ENCODE measurements at places on chromosomes 7 and 10.

DNA sequence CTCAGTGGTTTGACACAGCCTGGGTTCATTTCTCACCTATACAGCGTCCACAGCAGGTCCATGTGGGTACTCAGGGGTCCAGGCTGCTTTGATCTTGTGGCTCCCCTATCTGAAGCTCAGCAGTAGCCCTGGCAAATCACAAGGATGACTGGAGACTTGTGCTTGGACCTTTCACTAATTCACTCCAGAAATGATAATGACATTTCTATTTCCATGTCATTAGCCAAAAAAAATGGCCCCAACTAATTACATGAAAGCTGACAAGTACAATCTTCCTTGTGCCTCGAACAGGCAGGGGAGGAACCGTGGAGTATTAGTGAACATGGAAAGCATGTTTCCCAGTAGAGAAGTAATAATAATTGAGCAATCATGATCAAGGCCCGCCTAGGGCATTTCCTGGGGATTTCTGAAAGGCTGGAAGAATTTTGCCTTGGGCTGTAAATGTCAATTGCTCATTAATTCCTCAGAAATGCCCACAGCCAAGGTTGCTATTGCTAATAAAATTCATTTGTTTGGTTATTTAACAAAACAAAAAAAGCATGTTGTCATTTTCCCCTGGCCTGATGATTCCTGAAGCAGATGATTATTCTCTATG, 586.1 kb downstream of the SDK1 start:
- no peak for DNase-seq

DNA sequence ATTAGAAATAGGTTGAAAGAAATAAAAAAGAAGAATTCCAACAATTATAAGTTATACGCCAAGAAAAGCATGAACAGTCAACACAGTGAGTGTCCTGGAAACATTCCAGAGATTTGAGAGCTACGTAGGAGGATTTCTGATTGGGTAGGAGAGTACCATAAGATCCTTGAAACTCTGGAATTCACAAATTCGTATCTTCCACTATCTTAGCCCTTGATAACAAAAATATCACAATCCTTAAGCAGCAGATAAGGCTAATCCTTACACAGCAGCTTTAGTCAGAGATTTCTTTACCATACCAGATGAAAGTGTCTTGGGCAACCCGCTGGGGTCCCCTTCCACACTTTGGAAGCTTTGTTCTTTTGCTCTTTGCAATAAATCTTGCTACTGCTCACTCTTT, 8.2 kb downstream of the TPK1 start:
- peak; percentile 85 for DNase-seq

- no peak for DNase-seq
Measured at GRCh38 chr10:129514568-129515451, 47.8 kb downstream of the MGMT start.

GRCh38 chr10:17923728-17924127, 28.0 kb upstream of the SLC39A12 start:
- DNase-seq, result peak; percentile 94

GRCh38 chr10:31929261-31930022, 811 bp upstream of the ARHGAP12 start:
- DNase-seq, result peak; percentile 38

All from fibroblast of skin of back (primary cell).